ENCODE measurements at places on chromosomes 5 and 9.
A peak's percentile ranks its signal among the peaks of the same experiment; 100 is the strongest.

DNA sequence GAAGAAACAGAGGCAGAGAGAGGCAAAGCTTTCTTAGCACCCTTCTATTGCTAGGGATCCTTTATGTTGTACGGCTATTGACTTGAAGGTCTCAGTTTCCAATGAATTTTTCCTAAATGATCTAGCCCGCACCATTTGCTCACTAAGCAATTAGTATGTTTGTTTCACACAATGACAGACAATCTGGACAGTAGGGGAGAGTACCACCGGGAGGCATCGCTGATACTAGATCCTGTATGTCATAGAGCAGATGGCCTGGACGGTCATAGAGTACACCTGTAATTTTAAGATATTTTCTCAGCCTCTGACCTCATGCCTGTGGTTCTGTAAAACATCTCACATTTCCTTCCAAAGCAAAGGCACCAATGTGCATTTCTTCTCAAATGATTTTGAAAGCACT is 194.3 kb downstream of the TLE4 start:
- DNase-seq: no peak

GRCh38 chr9:112051812-112052211 is 123.3 kb downstream of the SUSD1 start:
- no peak for DNase-seq

- no peak for DNase-seq
Measured at GRCh38 chr5:137668637-137669036, 67.3 kb downstream of the KLHL3 start.

DNA sequence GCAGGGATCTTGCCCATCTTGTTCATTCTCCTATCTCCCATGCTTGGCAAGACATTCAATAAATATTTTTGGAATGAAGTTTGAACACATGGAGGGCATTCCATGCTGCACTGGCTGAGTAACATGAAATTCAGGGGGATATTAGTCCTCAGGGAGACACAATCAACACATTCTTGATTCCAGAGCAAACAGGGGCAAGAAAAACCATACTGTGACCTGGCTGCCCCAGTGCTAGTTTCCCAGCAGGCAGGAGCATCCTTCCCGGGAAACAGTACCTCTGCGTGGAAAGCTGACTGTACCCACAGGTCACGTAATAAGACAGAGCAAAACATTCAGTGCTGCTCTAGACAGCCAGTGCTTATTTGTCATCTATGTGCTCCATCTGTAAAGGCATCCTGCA is 66.3 kb upstream of the SPOCK1 start:
- DNase-seq: no peak

- DNase-seq: no peak
Measured at GRCh38 chr5:59831326-59832010, 62.1 kb downstream of the PDE4D start.

- DNase-seq: no peak
Measured at GRCh38 chr5:151679421-151680155, 7.1 kb downstream of the SPARC start.

- DNase-seq: no peak
Measured at GRCh38 chr9:113138760-113139159, 12.0 kb upstream of the SLC31A2 start.

DNA sequence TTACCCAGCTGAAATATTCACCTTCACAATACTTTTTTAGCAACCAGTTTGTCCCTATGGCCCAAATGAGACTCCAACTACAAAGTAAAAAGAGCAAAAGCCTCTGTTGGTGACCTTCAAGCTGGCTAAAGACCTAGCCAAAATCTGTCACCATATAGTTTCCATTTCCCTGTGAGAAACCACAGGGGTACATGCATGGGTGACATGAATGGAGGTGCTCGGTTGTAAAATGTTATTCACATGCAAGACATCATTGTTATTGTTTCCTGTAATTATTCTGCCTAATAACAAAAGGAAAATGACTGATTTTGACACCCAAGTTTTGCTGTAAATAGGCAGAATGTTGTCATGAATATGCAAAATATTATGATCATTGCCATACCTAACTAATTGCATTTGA is 285.3 kb downstream of the ZNF608 start:
- no peak for DNase-seq

- no peak for DNase-seq
Measured at GRCh38 chr5:148697180-148697808, 43.0 kb upstream of the HTR4 start.

- DNase-seq: no peak
Measured at GRCh38 chr5:4963265-4963664, 176.9 kb upstream of the ADAMTS16 start.

GRCh38 chr5:80212171-80212667 is 43.6 kb downstream of the SERINC5 start:
- DNase-seq: no peak

DNA sequence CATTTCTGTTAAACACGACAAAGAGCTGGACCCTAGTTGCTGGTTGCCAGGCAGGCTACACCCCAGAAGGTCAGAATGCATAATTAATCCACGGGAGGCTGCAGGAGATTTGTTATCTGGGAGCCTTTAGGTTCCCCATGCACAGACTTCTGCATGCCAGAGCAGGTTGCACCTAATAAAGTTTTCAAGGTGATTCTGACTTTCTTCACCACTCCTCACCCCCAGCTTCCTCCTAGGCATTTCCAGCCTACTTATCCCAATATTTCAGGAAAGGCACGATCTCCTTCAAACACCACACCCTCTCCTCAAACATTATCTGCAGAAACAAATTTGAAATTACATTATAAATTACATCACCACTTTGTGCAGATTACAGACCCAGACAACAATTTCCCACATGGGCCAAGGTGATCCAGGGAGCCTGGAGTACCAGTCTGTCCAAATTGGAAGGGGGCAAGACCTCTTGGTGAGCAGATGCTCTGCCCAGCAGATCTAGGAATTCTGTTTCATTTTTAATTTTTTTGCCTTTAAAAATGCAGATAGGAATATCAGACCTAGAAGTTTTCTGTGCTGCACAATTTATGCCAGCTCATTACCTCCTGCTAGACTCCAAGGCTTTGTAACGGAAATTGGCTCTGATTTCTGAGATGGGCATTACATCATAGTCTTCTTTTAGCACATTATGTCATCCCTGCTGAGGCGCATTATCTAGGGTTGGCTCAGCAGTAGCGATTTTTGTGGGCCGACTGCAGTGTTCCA is 363.4 kb upstream of the SLC30A5 start:
- DNase-seq: no peak

GRCh38 chr9:33157960-33158842 is 8.9 kb downstream of the B4GALT1 start:
- no peak for DNase-seq

- no peak for DNase-seq
Measured at GRCh38 chr5:68148096-68148495, 67.5 kb upstream of the PIK3R1 start.

DNA sequence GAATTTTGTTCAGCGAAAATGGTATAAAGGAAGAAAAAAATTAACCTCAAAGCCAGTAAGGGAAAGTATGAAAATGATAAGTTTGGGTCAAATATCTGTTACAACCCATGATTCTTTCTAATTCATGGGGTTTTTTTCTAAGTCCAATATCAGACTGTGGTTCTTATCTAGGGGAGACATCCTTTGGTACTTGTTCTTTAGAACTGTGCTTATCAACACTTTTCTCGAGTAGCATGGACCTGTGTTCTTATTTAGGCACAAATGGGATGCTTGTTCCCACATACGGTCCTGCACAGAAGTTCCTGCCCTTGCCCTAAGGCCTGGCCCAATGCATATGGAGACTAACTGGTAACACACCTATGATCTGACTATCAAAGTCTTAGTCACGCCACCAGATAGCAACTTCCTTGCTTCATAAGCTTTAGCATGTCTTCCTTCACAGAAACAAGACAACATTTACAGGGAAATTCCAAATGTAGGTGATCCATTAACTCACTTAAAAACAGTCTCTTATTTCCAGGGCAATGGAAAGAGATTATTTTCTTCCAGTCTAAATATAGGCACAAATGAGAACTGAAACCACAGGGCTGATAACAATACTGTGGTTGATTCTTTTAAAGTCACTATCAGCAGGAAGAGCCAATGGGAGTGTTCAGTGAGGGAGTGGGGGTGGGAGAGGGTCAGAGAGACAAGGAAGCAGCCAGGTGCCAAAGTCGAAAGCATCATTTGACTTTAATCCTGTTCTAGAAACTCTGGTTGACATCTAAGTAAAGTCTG is 268.8 kb upstream of the ANKRD55 start:
- no peak for DNase-seq

- DNase-seq: peak; percentile 57
Measured at GRCh38 chr9:70257991-70258691, 637 bp upstream of the SMC5 start.

DNA sequence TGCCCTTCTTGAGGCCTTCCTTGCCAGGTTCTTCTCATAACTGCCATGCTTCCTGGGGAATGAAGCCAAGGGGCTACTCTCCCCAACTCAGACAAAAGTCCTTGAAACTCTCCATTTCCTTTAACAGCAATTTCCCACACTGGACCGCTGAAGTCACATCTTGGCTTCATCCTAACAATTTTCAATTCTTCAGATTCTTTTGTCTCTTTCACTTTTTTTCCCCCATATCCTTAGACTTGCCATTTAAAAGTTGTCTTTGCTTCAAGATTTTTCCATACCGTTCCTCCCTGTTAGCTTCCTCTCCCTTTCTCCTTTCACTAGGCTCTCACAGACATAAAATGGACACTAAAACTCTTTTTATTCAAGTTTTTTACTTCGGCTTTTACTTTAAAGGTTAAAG is 93.1 kb upstream of the ITGA1 start:
- no peak for DNase-seq

- peak; percentile 39 for DNase-seq
Measured at GRCh38 chr9:27499451-27499850, 24.6 kb upstream of the IFNK start.

GRCh38 chr5:7659420-7659819 is 191.5 kb downstream of the CFAP90 start:
- DNase-seq: no peak

DNA sequence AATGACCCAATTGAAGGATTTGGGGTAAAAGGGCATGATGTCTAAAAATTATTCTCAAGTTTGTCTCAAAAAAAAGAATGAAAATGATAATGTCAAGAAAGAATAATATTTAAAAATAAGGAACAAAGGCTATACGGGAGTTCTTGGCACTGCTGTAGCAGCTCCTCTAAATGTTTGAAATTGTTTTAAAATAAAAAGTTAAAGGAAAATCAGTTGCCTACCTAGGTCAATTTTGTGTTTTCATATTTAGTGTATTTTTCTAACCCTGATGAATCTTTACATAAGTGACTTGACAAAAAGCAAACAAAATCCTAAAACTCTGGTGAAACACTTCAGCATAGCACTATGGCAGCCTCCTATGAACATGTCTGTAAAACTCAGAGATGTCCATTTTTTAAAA is 56.4 kb downstream of the ALDH1A1 start:
- no peak for DNase-seq

DNA sequence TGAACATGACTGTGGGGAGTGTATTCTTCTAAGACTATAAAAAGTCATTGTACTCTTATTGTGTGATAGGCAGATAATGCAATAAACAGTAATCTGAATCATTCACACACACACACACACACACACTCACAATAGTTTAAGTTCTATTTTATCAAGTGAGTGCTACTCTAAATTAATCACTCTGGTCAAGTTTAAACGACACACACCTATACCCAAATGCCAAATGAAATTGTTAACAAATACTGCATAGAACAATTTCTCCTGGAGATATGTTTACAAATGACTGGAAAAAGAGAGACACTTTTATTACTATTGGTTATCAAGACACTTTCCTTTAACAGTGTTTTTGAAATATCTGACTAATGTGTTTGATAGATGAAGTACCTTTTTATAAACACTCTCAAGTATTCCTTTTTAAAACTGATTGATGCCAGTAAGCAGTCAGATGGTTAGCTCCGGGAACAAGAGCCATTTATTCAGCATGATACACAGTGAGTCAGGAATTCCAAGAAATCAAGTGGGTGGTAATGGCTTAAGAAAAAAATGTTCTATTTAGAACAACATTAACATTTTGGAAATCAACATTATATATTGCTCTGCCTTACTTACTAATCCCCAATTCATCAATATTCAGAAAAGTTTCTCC is 521.6 kb upstream of the ST8SIA4 start:
- DNase-seq: no peak

DNA sequence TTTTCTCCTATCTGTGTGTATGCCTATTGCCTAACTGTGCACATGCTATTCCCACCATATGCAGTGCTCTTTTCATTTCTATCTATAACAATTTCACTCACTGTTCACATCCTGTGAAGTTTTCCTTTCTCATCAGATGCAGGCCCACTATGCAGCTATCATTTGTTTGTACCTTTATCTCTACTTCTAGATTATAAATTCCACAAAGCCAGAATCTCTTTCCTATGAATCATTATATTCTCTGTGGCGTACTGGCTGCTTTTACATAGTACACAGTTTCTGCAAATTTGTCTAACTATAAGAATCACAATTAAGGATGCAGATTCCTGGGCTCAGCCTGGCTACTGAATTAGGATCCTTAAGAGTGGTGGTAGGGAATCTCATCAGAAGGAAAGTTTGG is 600.8 kb upstream of the ARRDC3 start:
- DNase-seq: no peak

DNA sequence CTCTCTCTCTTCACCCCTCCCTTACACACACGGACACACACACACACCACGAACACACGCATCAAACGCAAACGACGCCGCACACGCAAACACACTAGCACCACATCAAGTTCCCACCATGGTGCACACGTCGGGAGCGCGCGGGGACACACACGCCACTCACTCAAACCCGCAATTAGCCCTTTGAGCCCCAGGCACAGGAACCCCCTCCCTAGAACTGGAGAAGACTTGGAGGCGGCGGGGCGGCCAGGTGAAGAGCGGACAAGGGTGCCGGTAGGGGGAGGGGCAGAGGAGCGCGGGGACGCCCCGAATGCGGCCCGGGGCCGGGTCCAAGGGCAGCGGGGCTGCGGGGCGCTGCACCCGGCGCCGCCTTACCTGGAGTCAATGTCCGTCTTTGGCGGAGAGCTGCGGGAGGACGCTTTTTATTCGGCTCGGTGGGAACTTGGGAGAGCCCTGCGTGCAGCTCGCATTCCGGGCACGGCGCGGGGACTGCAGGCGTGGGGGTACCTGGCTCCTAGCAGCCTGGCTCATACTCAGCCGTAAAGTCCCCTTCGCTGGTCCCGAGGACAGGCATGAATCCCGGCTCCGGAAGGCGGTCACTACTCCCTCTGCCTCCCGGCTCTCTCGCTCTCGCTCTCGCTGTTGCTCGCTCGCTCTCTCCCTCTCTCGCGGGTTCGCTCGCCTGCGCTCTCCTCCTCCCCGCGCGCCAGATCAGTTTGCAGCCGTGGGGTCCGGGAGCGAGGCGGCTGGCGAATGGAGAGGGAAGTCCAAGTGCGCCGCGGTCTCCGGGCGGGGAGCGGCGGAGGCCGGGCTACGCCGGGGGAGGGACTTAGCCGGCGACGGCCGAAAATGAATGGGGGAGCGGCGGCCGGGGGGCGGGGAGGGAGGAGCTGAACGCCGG is at the start of gene BRINP1:
Gene BRINP1 (minus strand): TSS at position 755 of the 901 bp plus-strand sequence. CDS start 56,080 bp downstream, outside the sequence.
- DNase-seq: no peak

DNA sequence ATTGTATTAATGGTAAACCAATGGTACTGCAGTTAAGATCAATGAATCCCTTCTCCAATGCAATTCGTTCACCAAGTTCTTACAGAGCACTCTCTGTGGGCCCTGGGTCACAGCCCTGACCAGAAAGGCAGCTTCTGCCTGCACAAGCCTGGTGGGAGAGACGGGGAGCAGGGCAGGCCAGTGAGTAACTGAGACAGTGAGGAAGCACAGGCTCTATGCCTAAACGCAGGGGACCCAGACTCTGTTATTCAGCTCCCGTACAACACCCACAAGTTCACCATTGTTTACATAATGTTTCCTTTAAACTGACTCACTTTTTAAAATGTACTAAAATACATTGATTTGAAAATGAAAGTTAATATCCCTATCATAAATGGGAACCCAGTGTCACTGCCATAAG is 40.5 kb upstream of the CTSL start:
- DNase-seq: no peak

All from hematopoietic multipotent progenitor cell (in vitro differentiated cells).